NCI-H1436 treated with DMSO at 0.1 percent for 48 hours (cell line): ENCODE measurements at places on chromosomes 3 and 15.

- DNase-seq = no peak
Measured at GRCh38 chr3:39541917-39542329, 74.4 kb downstream of the MOBP start.

DNA sequence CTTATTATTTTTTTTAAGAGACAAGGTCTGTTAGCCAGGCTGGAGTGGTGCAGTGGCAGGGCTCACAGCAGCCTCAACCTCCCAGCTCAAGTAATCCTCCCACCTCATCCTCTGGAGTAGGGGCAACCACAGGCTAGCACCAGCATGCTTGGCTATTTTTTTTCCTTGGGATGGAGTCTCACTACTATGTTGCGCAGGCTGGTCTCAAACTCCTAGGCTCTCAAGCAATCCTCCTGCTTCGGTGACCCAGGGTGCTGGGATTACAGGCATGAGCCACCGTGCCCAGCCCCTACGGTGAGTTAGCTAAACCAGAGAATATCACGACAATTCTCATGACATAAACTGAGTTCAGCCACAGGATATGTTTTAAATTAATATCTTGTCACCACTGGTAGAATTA lies 2.0 kb downstream of the DCUN1D1 start:
- no peak for DNase-seq

- no peak for DNase-seq
Measured at GRCh38 chr15:85804481-85805170, 9.9 kb upstream of the KLHL25 start.

DNA sequence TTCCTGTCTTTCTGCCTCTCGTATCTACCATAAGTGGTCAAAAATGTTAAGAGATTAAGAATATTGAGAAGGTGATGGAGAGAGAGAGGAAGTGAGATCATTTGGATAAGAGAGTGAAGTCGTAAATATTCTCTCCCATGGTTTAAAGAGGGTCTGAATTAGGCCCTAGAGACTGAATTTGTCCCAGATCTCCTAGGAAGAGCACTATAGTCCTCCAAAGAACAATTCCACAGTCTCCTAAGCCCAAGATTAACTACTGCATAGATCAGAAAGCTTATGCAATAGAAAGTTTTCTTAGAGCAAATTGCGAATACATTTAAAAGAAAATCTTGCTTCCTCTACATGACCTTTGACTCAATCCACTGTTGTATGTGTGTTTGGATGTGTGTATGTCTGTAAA lies 598.8 kb downstream of the TUSC7 start:
- no peak for DNase-seq

- DNase-seq = no peak
Measured at GRCh38 chr15:23411841-23412240, 35.2 kb downstream of the GOLGA6L2 start.

GRCh38 chr3:190387578-190388213 lies at the start of gene CLDN16:
TSS of gene CLDN16 (plus strand) at chr3:190388163. CDS start at chr3:190388330, 167 bp downstream.
- no peak for DNase-seq

DNA sequence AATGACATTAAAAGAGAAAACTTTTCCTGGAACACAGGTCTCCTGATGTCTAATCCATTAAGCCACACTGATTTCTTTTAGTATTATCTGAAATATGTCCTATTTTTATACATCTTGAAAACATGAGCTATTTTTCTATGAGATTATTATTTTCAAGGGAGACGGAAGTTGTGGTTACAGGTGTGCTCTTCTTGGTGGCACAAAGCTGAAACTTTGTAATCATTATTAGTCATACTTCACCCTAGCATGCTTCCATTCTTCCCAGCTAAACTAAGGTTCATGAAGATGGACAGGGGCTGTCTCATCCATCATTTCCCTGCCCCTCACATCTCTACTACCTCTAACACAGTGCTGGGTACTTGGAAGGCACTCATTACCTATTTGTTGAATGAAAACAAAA lies 85.6 kb upstream of the POU1F1 start:
- DNase-seq = no peak

DNA sequence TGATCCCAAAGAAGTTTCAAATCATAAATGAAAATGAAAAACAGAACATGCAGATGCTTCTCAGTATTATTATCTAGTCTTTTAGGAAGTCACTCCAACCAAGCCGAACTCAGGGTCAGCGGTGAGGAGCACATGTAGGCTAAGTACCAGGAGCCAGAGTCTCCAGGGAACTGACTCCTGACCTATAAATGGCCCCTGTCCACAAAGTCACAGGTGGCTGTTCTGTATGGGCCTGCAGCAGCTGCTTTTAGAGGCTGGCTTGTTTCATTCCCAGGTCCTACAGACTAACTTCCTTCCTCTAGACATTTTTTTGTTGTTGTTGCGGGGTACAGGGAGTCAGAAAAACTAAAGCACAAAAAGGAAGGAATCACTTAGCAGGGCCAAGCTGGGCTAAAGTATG lies 54.6 kb downstream of the DAPK2 start:
- no peak for DNase-seq

- no peak for DNase-seq
Measured at GRCh38 chr15:88876573-88876972, 18.8 kb downstream of the HAPLN3 start.

DNA sequence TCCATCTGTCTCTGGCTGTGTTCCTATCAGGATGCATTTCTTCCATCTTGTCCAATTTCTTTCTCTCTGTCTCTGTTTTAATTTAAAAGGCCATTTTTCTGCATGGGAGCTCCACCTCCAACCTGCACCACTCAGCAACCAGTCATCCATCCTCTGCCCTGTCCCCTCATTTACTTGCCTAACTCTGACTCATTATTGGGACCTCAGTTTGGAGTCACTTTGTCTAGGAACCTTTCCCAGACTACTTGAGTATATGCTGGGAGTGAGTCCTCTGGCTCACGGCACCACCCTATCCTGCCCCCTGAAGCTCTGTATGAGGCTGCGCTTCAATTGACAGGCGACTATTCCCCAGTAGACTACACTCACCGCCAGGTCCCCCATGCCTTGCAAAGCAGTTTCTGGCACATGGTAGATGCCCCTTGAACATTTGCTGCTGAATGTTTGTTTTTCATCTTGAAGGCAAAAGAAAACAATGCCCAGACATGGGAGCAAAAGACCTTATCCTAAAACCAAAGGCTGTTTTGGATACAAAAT lies 513.3 kb upstream of the CFAP20DC start:
- no peak for DNase-seq

GRCh38 chr15:79991826-79992225 lies 20.8 kb upstream of the BCL2A1 start:
- DNase-seq = no peak

GRCh38 chr3:42935472-42935871 lies 29.5 kb downstream of the ZNF662 start:
- DNase-seq = no peak

DNA sequence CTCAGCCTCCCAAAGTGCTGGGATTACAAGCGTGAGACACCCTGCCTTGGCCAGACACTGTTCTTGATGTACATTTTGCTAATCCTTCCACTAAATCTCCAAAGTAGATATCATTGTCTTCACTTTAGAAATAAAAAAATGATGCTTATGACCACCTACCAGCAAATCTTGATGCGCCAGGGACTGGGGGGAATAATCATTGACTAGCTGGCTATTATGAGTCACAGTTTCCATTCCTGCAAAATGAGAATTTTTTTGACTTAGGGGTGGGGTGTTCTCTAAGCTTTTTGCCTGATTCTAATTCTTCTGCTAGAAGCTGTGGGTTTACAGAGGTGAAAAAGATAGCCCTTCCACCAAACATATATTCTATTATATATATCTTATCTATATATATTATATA lies 17.1 kb upstream of the RFC4 start:
- DNase-seq = no peak

- DNase-seq = no peak
Measured at GRCh38 chr3:146468671-146469149, 651 bp downstream of the PLSCR2 start.

- no peak for DNase-seq
Measured at GRCh38 chr3:134232151-134232550, 18.5 kb downstream of the RYK start.

DNA sequence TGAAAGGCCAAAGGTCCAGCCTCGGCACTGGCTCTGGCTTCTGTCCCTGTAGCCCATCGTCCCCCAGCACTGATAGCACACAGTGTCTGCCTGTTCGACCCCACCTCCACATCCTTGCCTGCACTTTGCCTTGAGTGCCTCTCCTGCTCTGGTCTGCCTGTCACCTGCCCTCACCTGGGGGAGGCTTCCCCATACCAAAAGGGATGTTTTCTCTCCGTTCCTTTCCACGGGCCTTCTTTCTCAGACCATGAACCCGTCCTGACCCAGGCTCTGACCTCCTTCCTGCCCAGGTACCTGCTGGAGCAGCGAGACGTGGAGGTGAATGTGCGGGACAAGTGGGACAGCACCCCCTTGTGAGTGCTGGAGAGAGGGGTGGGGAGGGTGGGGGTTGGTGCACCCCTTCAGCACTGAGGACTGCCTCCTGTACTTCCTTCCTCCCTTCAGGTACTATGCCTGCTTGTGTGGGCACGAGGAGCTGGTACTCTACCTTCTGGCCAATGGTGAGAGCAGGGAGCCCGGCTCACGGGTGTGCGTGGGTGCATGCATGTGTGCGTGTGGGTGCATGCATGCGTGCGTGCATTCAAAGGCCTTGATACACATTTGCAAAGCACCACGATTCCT lies 1.5 kb downstream of the ABTB1 start:
- no peak for DNase-seq

GRCh38 chr15:84926491-84927230 lies 42.2 kb downstream of the SLC28A1 start:
- DNase-seq = no peak

- no peak for DNase-seq
Measured at GRCh38 chr3:129793942-129794310, 99.6 kb downstream of the TMCC1 start.
